ENCODE measurements at places on chromosomes 11 and 22.

DNA sequence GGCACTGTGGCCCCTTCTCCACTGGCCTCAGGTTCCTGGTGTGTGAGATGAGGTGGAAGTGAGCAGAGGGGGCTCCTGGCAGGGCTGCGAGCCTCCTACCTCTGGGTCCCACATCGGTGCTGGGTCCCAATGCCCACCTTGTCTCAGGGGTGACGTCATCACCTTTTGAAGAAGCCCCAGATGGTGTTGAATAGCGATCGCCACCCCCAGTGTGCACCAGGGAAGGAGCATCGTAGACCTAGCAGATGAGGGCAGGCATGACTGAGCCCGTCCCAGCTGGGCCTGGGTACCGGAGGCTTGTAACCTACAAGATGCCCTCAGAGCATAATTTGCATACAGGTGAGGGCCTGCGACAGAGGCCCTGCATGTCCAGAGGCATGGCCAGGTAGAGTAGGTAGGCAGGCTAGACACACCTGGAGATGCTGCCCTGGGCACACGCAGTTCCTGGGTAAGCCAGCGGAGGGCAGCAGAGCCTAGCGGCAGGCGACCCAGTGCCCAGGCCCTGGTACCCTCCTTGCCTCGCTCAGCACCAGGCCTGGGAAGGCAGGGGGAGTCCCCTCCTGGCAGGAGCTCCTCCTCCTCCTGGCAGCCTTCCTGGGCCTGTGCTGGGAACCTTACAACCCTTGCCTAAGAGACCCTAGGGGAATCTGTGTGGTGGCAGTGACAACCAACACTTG is 52.5 kb downstream of the TPCN2 start:
- peak; percentile 97 for DNase-seq

GRCh38 chr11:118339281-118339961 is 3.1 kb downstream of the CD3D start:
- no peak for DNase-seq

DNA sequence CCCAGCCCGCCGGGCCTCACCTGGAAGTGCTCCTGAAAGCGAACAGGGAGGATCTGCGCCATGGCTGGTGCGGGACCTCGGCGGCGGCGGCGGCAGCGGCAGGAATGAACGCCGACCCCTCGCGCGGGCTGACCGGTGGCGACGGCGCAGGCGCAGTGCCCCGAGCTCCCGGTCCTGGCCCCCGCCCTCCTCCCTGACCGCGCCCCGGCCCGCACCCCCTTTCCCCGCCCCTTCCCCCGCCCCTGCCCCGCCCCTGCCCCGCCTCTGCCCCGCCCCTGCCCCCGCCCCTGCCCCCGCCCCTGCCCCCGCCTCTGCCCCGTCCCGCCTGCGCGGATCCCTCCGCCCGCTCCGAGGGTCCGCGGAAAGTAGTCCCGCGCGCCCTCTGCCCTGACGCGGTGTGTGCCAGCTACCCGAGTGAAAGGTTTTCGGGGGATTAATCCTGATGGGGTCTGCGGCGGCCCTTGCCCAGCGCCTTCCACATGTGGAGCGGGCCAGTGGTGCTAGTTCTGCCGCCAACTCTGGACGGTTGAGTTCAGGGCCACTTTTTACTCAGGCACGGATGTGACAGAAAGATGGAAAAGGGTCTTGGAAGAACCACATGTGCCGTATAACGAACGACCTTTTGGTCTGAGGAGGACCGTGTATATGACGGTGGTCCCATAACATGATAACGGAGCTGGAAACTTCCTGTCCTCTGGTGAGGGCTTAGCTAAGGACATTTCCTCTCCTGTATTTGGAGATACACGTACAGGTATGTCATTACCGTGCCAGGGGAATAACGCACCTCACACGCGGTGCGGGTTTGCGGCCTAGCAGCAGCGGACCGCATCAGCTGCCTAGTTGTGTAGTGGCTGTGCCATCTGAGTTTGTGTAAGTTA is at the start of gene CLTCL1:
CLTCL1 (minus strand) TSS at position 140 of the 878 bp plus-strand sequence; CDS start at position 62, 78 bp downstream.
- peak; percentile 55 for DNase-seq

DNA sequence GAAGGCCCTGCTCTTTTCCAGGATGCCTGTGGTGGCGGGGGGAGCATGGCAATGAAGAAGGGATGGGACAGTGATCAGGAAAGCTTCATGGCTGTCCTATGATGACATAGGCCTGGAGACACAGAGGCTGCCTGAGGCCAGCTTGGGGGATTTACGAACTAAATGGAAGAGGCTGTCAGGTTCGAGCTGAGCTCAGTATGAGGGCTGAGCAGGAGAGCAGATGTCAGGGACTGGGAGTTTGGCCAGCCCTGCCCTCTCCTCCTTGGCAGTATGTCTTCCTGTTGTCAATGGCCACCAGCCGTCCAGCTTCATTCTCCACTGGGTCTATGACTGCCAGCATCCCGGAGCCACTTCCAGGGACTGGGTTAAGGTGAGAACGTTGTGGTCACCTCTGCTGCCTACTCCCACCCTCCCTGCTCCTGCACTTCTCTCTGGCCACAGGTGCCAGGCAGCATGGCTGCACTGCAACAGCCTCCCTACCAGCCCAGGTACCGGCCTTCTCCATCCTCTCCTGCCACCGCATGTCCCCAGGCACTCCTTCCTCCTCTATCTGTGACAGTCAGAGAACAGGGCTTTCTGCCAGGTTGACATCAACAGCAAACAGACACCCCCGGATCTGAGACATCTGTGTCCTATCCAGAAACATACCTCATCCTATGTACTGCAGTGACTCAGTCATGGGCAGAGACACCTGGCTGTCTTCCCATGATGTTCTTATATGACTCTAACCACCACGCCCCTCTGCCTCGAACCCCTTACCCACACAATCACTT is 75.1 kb downstream of the KIRREL3 start:
- no peak for DNase-seq

- no peak for DNase-seq
These were observed 12.3 kb downstream of the PIK3IP1 start for GRCh38 chr22:31279821-31280505.

Measured in NCI-H526 (cell line).